ENCODE measurements at places on chromosomes 4 and X.

- ATAC-seq: no peak
Observed at GRCh38 chrX:110097920-110098319, 95.0 kb downstream of the TMEM164 start.

DNA sequence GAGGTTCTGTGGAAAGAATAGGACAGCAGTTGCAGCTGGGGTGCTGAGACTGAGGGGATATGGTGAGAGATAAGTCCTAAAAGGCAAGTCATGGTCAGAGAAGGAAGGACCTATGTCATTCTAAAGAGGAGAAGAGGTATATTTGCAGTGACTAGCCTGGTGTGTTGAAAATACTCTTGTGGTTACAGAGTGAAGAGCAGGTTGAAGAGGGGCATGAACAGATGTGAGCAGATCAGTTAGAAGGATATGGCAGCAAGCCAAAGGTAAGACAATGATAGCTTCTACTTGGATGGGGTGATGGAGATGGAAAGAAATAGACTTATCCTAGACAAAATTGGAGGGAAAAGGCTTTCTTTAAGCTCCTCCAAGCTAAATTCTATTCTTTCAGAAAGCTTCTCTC lies 469.8 kb upstream of the CPEB2 start:
- ATAC-seq: no peak

DNA sequence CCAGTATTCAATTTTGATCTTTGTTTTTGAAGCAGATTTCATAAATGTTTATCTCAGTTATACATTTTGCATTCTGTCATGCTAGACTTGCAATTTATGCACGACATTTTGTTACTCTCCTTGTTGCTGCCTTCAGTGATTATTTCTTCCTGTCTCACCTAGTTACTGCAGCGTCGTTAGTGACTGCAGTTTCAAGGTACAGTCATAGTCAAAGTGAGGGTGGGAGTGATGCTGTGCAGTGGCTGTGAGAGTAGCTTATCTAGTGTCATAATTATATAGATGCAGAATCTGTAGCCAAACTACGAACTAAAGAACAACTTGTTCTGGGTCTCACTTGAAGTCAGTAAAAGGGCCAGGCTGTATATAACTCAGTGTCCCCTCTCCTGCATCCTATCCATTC lies 69.8 kb downstream of the GPR101 start:
- no peak for ATAC-seq

DNA sequence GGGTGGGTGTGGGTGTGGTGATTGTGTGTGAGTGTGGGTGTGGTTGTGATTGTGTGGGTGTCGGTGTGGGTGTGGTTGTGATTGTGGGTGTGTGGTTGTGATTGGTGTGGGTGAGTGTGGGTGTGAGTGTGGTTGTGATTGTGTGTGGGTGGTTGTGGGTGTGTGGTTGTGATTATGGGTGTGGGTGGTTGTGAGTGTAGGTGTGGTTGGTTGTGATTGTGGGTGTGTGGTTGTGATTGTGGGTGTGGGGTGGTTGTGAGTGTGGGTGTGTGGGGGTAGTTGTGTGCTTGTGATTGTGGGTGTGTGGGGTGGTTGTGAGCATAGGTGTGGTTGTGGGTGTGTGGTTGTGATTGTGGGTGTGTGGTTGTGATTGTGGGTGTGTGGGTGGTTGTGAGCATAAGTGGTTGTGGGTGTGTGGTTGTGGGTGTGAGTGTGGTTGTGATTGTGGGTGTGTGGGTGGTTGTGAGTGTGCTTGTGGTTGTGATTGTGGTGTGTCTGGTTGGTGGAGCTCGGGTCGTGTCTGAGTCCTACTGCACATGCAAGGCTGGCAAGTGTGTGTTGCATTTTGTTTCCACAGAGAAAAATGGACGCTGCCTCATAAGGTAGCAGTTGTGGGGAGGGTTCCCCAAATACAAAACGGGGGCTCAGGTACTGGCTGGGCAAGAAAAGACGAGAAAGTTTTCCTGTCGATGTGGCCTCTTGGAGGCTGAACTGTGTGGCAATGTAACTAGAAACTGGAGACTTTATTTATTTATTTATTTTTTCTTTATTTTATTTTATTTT lies 116.7 kb downstream of the UBE2K start:
- no peak for ATAC-seq

DNA sequence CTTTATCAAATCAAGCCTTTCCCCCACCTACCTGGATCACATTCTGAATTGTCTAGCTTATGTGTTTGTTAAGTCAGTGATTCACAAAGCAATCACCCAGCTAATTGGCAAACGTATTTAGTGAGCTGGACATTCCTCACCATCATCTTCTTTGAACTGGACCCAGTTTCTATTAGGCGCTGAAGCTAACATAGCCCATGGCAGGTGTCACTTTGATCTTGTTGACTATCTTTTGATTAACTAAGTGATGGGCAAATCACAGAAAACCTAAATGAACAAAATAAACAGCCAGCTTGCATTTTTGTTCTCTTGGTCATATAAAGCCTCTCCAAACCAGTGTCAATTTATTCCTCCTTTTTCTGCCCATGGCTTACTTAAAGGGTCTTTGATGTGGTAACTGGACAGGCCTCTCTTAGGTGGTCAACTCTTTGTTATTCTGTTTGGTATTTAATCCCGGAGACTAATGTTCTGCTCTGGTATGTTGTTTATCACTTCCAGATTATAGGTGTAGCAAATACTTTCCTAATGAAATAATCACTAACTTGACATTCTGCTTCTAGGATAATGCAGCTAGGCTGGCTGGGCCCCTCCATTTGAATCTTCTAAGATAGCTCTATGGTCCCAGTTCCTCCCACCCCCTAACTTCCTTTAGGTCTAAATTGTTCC lies 105.3 kb upstream of the SMIM10 start:
- peak; percentile 12 for ATAC-seq

GRCh38 chr4:112225157-112225556 lies 6.4 kb upstream of the AP1AR start:
- no peak for ATAC-seq

DNA sequence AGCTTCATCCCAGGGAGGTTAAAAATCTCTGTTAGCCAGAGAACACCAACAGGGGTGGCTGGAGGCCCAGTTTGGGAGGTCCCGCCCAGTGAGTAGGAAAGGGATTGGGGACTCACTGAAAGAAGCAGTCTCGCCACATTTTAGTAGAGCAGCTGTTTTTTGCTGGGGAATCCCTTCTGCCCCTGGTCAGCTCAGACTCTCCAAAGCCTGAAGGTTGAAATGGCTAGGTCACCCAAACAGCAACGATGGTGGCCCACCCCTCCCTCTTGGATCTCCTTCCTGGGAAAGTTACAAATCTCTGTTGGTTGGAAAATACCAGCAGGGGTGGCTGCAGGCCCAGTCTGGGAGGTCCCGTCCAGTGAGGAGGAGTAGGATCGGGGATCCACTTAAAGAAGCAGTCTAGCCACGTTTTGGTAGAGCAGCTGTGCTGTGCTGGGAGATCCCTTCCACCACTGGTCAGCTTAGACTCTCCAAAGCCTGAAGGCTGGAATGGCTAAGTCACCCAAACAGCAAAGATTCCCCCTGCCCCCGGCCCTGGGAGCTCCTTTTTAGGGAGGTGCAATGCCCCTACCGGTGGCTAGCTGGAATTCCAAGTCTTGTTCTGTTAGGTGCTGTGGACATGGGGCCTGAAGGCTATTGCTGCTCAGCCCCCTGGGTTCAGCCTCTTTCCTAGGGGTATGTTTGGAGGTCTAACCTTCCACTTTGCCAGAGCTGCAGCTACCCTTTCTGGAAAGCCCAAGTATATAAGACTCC lies 40.0 kb upstream of the TEX13A start:
- ATAC-seq: no peak

GRCh38 chr4:153934688-153935017 lies 145.8 kb upstream of the SFRP2 start:
- no peak for ATAC-seq

- ATAC-seq: peak; percentile 55
Observed at GRCh38 chr4:18247189-18247588, 225.6 kb upstream of the LCORL start.

GRCh38 chr4:52071791-52072546 lies 20.9 kb downstream of the SPATA18 start:
- no peak for ATAC-seq

GRCh38 chr4:69831646-69832325 lies 28.2 kb downstream of the SULT1E1 start:
- ATAC-seq: peak; percentile 28

- ATAC-seq: no peak
Observed at GRCh38 chrX:123339221-123339905, 155.3 kb downstream of the GRIA3 start.

GRCh38 chr4:150012851-150013360 lies 65.3 kb upstream of the DCLK2 start:
- ATAC-seq: no peak

GRCh38 chrX:19245711-19246269 lies 97.9 kb upstream of the PDHA1 start:
- no peak for ATAC-seq

- ATAC-seq: no peak
Observed at GRCh38 chr4:110020139-110020538, 107.5 kb downstream of the EGF start.

DNA sequence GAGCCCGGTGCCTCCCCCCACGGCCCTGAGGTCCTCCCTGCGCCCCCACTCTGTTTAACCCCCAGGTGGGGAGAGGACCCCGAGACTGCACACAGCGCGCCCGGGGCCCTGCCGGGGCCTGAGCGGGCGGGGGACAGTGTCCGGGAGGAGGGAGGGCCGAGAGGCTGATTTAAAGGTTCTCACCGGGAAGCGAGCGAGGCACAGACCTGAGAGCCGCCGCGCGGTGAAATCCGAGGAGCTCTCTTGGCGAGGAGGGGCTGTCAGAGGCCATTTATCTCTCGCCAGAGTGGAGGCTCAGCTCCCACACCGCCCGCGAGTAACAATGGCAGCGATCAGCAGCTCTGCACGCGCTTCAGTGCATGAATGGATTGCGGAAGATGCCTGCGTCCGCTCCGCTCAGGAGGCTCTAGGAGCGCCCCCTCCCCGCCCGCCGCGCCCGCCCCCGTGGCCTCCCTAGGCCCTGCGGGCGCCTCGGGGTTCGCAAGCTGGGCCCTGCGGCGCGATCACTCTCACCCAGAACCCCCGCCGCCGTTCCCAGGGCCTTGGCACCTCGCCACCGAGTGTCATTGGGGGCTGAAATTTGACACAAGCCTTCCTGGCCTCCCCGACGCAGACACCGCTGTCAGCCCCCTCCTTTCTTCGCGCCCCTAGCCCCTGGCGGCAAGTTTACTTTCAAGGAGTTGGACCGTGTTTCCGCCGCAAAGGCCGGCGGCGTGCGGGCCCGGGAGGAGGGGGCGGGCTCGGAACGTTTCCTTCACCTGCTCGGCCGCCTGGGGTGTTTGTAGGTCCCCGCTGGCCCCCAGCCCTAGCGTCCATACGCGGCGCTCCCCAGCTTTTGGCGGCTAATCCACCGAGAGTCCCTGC lies 48.7 kb upstream of the BCOR start:
- peak; percentile 40 for ATAC-seq

DNA sequence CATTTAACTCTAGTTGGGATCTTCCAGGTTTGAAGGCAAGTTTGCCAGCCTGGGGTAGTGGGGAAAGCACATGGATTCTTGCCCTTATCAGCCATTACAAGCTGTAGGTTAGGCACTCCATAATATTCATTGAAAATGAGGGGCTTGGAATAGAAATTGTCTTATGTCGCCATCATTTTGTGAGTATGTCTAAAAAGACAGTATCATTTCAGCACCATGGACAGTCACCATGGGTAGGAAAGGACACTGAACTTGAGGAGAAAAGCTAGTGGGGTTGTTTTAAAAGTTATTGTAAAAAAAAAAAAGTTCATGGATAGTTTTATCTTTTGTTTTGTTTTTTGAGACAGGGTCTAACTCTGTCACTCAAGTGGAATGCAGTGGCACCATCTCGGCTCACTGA lies 356.1 kb downstream of the HNRNPD start:
- no peak for ATAC-seq

DNA sequence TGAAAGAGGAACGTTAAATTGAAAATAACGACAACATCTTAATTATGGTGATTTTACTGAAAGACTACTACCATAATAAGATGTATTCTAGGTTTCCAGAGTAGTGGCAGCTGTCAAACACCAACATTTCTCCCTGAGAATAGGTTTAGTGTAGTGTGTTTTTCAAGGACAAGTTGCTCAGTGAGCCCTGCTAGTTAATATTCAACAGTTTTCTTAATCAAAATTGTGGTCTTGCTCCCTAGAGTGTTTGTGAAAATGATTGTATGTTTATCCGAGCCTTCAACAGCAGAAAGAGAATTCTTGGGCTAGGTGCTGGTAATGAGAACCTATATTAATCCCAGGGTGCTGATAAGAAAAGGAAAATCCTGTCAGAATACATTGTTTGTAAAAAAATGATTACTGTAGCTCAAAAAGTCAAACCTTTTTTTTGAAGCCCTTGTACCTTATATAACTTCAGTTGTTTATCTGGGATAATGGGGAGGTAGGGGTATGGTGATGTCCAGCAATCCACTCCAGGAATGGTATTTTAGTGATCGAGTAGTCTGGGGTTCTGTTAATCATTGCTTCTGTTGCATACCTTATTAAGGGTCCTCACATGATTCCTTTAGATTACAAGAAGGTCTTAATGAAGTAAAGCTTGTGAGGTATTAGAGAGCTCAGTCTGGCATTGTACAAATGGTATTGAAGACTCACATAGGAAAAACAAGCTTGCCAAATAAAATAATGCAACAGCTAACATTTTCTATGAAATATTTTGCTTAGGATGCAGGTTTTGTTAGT lies 110.7 kb downstream of the CCSER1 start:
- ATAC-seq: no peak

- ATAC-seq: no peak
Observed at GRCh38 chrX:76555816-76556215, 128.3 kb downstream of the MAGEE1 start.

DNA sequence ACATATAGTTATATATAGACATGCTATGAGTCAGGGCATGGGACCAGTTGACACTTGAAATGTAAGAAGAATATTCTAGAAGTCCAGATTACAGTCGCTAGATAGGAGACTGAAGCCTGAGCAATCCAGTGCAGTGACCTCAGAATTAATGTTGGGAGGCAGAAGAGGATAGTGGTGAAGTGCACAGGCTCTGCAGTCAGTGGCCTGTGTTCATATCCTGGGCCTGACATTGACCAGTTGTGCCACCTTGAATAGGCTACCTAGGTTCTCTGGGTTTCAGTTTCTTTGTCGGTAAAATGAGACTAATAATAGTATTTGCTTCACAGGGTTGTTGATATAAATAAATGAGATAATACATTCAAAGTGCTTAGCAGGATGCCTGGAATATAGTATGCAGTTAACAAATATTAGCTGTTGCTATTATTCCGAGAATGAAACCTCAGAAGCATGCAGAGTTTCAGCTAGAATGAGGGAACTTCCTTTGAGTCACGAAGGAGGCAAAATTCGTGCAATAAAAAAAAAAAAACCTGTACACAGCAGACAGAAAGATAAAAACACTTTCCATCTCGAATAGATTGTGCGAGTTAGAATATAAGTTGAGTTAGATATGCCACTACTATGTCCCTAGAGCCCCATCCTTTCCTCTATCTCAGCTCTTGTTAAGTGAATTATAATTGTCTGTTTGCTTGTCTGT lies 4.0 kb upstream of the SH2D1A start:
- no peak for ATAC-seq

DNA sequence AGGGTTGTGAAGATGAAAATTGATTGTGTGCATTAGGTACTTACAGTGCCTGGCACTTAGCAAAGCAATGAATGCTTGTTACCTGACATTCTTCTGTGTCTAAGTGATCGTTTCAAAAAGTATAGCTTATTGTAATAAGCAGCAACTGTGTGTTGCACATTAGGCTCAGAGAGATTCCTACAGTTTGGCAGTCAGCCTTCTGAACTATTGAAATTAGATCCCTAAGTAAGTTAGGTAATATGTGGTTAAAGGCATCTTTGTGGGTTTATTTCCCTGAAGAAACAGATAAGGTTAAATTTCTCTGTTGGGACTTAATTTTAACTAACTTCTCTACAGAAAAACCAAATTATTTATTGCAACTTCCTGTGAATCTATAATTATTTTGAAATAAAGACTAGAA lies 93.4 kb downstream of the REPS2 start:
- no peak for ATAC-seq
